ENCODE measurements at places on chromosomes 5 and 9. TPM values are rescaled to one million over a fixed set of nuclear protein-coding genes. Genes with fewer than 3 reads are reported as not detected.

The ARSK gene
- total RNA-seq, result 2.2 TPM

GRCh38 chr5:178473854-178474253 lies 116.3 kb downstream of the COL23A1 start:
- DNase-seq, result no peak

DNA sequence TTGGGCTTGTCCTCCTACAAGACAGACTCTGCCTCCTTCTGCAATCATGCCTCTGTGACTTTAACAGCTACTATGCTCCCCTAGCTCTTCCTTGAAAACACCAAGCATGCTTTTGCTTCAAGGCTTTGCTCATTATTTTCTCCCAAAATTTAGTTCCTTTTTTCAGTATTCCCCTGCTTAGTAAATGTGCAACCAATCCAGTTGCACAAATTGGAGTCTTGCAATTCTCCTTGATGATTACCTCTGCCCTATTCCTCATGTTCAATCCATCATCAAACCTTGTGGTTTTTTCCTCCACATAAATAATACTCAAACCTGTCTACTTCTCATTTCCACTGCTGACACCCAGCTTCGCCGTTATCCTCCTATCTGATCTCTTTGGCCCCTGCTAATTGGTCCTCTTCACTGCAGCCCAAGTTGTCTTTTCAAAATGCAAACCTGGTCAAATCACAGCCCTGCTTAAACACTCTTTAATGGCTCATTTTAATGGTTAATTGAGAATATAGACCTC lies 296.3 kb downstream of the CWC27 start:
- no peak for DNase-seq

DNA sequence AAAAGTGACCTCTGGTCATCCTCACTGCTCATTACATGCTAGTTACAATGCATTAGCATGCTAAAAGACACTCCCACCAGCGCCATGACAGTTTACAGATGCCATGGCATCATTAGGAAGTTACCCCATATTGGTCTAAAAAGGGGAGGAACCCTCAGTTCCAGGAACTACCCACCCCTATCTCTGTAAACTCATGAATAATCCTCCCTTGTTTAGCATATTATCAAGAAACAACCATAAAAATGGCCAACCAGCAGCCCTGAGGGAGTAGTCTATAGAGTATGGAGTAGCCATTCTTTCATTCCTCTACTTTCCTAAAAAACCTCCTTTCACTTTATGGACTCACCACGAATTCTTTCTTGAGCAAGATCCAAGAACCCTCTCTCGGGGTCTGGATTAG lies 89.4 kb downstream of the ATPSCKMT start:
- DNase-seq, result no peak

- no peak for DNase-seq
These were observed 21.3 kb downstream of the GALNT10 start for GRCh38 chr5:154211641-154212390.

Measured in cardiac septum (tissue), 1 donor.